ENCODE measurements at places on chromosomes 12 and 14.

DNA sequence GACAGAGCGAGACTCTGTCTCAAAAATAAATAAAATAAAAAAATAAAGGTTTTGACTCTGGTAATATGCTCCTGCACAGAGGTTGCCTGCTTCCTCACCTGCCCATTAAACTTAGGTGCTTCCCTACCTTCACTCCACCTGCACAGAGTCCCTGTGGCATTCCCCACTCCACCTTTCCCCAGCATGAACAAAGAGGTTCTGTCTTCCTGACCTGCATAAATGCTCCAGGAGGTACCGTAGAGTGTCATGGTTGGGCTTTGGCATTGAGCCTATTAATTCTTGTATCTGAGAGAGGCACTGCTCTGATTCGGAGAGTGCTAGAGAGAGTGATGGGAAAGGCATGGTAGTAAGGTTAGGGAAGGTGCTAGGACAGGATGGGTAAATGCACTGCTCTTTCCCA is 6.3 kb downstream of the ARHGAP9 start:
- DNase-seq = no peak

DNA sequence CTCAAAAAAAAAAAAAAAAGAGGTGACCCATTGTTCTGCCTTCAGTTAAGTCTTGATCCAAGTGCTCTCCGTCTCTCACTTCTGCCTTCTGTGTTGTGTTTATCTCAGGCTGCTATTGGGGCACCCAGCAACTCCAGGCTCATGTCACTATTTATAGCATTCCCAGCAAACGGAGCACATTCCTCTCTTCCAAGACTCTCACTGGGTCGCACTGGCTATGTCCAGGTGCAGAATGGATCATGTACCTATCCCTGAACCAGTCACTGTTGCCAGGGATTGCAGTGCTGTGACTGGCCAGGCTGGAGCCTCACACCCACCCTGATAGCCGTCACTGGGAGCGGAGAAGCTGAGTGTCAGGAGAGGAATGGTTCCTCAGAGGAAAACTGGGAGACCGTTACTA is 31.2 kb downstream of the RHOF start:
- DNase-seq = no peak

- DNase-seq = no peak
Observed at GRCh38 chr12:57724003-57724935, 14.3 kb downstream of the AGAP2 start.

DNA sequence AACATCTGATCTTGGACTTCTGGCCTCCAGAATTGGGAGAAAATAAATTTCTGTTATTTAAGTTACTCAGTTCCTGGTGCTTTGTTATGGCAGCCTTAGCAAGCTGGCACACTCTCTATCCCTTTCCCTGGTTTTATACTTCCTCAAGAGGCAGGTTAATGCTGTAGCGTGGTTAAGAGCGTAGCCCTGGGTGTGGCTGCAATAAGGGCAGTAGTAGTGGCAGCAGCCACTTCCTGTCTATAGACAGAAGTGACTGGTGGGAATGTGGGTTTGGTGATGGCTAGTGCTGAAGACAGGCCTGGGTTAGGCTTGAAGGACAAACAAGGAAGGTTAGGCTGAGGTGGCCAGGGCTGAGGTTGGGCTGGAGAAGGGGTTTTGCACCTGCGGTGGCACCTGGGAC is 3.6 kb upstream of the LGALS3 start:
- no peak for DNase-seq

- DNase-seq = no peak
Observed at GRCh38 chr14:64623554-64624165, 73.9 kb downstream of the PPP1R36 start.

DNA sequence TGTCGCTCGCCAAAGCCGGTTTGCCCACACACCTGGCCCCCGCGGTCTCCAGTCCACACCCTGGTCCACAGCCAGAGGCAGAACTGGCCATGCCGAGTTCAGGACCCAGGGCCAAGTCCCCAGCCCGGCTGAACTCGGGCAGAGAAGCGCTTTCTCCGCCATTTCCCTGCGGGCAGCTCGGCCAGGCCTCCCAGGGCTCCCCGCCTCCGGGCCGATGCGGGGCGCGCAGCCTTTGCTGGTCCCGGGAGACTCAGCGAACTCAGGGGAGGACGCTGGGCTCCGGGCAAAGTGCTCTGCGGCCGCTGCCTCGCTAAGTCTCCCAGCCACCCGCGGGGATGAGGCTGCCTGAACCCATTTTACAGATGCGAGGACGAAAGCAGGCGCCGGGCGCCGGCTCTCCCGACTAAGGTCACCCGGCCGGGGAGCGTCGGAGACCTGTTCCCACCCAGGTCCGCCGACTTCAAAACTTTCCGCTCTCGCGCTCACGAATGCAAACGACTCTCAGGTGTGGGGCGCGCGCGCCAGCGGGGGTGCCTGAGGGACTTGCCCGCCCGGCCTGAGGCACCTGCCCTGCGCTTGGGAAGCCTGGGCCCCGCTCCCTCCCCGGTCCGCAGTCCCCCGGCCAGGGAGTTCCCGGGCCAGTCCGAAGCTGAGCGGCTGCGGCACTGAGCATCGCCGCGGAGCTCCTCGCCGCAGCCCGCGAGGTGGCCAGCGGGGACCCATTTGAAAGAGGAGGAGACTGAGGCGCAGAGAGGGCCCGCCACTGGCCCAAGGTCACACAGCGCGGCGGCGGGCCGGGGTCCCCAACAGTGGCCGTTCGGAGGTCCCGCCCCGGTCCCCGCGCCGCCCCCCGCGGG is 627 bp downstream of the TESC start:
- DNase-seq = no peak

DNA sequence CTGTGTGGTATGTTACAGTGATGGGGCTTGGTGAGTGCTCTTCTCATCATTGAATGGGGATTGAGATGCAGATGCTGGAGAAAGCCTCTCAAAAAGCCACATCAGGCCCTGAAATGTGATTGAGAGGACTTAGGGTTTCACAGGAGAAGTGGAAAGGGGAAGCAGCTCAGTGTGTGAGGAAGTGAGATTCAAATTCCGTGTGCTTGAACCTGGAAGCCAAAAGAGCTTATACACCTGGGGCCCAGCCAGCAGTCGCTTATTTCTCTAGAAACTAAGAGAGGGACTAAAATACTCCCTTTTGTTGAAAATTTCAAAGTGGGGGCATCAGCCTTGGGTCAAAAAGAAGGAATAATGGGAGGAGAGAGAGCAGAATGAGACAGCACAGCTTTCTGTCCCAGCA is 39.1 kb upstream of the GZMB start:
- DNase-seq = no peak

DNA sequence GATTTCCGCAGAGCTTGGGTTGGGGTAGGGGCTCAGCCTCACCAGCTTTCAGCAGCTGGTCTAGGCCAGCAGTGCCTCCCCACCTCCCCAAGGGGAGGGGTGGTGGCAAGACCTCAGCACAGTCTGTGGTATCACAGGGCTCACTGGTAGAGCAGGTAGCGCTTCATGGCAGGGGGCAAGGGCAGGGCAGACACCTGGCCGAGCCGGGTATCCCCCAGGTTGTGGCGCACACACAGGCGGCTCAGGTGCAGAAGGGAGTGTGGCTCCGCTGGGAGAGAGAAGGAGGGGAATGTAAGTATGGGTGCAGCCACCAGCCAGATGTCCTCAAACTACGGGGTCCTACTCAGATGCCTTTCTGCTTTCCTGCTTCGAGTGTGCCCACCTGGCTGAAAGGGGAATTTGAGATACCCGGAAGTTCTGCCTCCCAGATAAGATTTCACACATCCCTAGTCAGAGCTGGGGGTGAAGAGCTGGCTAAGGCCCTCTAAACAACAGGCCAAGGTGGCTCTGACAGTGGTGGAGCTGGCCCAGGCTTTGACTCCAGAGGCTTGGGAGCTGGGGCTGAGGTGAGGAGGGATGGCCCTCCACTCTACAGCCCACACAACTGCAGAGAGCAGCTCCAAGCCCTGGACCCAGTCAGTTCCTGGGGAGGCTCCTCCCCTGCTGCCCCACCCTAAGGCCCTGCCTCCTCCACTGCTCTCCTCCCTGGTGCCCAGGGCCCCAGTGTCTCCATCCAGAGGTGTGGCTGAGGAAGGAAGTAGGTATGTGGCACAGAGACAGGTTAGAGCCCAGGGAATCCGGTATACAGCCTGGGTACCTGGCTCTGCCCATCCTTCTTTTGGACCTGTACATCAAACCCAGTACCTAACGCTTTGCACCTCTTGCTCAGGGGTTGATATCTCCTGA is 1.8 kb downstream of the SPSB2 start:
- DNase-seq = peak; percentile 37

DNA sequence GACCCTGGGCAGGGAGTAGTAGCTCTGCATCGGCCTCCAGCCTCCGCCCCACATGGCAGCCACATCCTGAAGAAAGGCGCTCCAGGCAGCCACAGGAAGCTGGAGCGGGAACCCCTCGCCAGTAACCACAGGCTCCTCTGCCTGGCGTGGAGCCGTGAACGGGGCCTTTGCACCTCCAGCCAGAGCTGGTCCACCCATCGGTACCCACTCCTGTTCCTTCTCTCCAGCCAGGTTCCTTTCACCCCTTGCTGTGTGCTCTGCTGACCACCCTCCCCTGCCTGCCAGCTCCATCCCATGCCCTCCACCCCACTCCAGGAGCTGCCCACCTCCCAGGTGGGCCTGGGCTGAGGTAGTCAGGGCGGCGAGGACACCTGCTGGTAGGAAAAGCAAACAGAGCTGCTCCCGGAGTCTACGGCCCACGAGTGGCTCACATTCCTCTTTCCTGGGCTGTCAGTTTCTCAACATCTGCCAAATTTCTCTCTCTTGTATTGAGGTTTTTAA is 2.7 kb downstream of the TGFB3 start:
- DNase-seq = no peak

- no peak for DNase-seq
Observed at GRCh38 chr12:28814246-28814645, 334.8 kb upstream of the FAR2 start.

DNA sequence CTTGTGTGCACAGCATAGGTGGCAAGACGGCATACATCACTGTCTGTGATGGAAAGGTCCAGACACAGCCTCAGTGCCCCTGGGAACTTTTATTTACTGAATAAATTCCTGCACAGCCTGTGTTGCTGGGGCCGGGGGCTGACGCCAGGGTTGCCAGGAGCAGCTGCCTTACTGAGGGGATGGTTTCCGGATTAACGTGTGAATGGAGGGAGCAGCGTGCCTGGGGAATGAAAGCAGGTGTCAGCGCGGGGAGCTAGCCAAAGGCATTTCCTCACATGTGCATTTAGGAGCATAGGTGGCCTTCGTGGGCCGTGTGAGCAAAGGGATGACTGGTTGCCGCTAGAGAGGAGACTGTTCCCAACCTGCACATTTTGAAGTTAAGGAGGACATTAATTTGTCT is 41.6 kb downstream of the SFSWAP start:
- DNase-seq = no peak

DNA sequence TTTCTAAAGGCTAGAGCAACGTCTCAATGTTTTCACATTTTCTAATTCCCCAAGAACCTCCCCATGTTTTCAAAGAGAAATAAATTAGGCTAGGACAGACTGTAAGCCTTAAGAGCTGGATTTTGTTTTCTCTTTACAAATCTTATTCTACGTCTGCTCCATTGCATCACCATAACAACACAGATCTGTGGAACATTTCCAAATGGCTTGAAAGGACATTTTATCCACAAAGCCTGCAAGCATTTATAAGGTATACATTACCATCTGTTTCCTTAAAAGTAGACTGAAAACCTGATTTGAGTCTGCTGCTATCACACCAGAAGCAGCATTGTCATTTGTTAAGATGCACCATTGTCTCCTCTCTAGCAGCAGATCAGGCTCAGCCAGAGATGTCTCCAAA is 115.3 kb upstream of the PLEKHA5 start:
- DNase-seq = no peak

DNA sequence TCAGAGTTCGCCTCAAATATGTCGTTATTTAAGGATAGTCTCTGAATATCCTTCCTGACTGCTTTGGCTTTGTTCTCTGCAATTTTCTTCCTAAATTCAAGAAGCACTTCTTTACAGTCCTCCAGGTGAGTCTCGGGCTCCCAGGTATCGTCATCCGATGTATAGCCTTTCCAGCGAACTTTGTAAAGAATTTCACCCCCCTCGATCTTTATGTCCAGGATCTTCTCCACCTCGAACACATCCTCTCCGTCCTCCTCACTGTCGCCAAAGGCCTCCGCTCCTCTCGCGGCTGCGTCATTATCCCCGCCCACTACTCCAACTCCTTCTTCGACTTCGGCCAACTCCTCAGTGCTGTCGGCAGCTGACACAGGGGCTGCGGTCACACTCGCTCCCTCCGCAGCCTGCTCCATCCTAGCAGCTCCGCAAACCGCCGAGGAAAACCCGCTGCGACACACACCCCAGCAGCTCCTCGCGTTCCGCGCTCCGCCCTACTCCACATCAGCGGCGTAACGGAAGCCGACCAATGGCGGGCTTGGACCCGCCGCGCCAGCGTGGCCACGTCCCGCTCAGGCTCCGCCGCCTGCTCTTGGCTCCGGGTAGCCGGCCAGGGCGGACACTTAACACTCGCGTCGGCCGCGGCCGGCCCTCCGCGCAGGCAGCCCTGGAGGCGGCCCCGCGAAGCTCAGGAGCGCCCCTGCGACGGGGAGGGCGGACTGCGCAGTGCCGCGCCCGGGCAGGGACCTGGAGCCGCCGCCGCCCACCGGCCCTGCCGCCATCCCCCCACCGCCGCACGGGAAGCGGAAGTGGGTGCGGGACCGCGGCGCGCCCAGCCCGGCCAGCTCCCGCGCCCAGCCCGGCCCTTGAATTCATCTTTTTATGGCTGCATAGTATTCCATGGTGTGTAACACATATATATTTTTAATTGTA is 4.1 kb downstream of the CD163L1 start:
- no peak for DNase-seq

Data from kidney glomerular epithelial cell (primary cell).